ENCODE measurements at places on chromosomes 6 and 20. TPM values are rescaled to one million over a fixed set of nuclear protein-coding genes. Genes with fewer than 3 reads are reported as not detected.

Gene MCHR2
- not detected for polyA plus RNA-seq

Gene PAK5
- polyA plus RNA-seq, result 1.2 TPM

Gene SALL4
- polyA plus RNA-seq, result 0.16 TPM

Gene STMND1
- not detected for polyA plus RNA-seq

Gene STX11
- polyA plus RNA-seq, result 4.8 TPM

Gene BCAS1
- polyA plus RNA-seq, result 0.80 TPM

Gene TREML2
- not detected for polyA plus RNA-seq

Gene TPD52L2
- polyA plus RNA-seq, result 110 TPM

Gene METTL24
- 0.20 TPM for polyA plus RNA-seq

Gene CDH22
- 0.77 TPM for polyA plus RNA-seq

Gene PPIL6
- polyA plus RNA-seq, result 0.48 TPM

Gene PRRT1
- polyA plus RNA-seq, result 1.6 TPM

Gene C6orf118
- polyA plus RNA-seq, result not detected

Gene SLC4A11
- polyA plus RNA-seq, result 6.4 TPM

Gene CST7
- polyA plus RNA-seq, result 2.2 TPM

Gene DDRGK1
- polyA plus RNA-seq, result 125 TPM

Gene EYA2
- polyA plus RNA-seq, result 1.0 TPM

Gene WFDC5
- polyA plus RNA-seq, result not detected

Gene IL17F
- not detected for polyA plus RNA-seq

Gene PROCR
- 29.8 TPM for polyA plus RNA-seq

Gene EYS
- polyA plus RNA-seq, result 0.04 TPM

Gene ZSCAN16
- 7.9 TPM for polyA plus RNA-seq

Gene CD40
- polyA plus RNA-seq, result 13.1 TPM

Gene OR11A1
- polyA plus RNA-seq, result not detected

Gene OR2H2
- polyA plus RNA-seq, result not detected

Gene TSPO2
- not detected for polyA plus RNA-seq

Gene DUSP15
- 16.2 TPM for polyA plus RNA-seq

Gene TFAP2A
- 0.72 TPM for polyA plus RNA-seq

Gene FKBP1C
- 0.47 TPM for polyA plus RNA-seq

Gene CST2
- 1.3 TPM for polyA plus RNA-seq

Gene NKAIN2
- polyA plus RNA-seq, result 0.32 TPM

Gene HNF4A
- polyA plus RNA-seq, result 0.77 TPM

Gene GJA10
- not detected for polyA plus RNA-seq

Gene NOTCH4
- 9.1 TPM for polyA plus RNA-seq

Gene VNN1
- 1.6 TPM for polyA plus RNA-seq

Gene CAPN11
- 1.1 TPM for polyA plus RNA-seq

Gene PREX1
- 37.6 TPM for polyA plus RNA-seq

Gene AARS2
- polyA plus RNA-seq, result 5.3 TPM

Gene CHMP4B
- polyA plus RNA-seq, result 150 TPM

Gene FAM209B
- 0.80 TPM for polyA plus RNA-seq

Gene ENPP1
- polyA plus RNA-seq, result 4.5 TPM

Gene FAM217A
- not detected for polyA plus RNA-seq

Gene CYP39A1
- polyA plus RNA-seq, result 2.9 TPM

Data from adrenal gland (tissue), 19 donors.